Stimulated activated CD4-positive, alpha-beta T cell treated with anti-CD3 and anti-CD28 coated beads, Interleukin-15, amount 100 ng/mL, for 24 hours (primary cell): ENCODE measurements at places on chromosomes 4 and X.

- no peak for DNase-seq
Measured at GRCh38 chrX:110791071-110791470, 4.5 kb downstream of the CHRDL1 start.

DNA sequence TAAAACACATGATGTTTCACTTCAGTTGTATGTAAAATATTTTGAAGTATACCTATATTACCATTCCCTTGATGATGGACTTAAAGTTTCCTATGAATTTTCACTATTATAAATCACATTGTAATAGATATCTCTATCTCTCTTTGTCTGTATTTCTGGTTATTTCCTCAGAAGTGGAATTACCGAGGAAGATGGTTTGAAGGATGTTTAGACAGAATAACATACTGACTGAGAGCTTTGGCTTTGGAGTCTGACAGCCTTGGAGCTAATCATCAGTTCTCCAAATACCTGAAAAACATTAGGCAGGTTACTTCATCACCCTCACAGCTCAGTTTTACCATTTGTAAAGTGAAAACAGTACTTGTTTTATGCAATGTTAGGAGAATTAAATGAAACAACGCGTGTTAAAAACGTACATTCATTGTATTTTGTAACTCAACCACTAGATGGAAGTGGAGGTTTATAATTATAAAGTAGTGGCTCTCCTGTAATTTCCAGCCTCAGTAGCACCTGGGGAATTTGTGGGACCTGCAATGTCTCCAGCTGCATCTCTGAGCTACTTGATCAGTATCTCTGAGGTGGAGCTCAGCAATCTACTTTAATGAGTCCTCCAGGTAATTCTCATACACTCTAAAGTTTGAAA lies 14.3 kb downstream of the JCHAIN start:
- no peak for DNase-seq

DNA sequence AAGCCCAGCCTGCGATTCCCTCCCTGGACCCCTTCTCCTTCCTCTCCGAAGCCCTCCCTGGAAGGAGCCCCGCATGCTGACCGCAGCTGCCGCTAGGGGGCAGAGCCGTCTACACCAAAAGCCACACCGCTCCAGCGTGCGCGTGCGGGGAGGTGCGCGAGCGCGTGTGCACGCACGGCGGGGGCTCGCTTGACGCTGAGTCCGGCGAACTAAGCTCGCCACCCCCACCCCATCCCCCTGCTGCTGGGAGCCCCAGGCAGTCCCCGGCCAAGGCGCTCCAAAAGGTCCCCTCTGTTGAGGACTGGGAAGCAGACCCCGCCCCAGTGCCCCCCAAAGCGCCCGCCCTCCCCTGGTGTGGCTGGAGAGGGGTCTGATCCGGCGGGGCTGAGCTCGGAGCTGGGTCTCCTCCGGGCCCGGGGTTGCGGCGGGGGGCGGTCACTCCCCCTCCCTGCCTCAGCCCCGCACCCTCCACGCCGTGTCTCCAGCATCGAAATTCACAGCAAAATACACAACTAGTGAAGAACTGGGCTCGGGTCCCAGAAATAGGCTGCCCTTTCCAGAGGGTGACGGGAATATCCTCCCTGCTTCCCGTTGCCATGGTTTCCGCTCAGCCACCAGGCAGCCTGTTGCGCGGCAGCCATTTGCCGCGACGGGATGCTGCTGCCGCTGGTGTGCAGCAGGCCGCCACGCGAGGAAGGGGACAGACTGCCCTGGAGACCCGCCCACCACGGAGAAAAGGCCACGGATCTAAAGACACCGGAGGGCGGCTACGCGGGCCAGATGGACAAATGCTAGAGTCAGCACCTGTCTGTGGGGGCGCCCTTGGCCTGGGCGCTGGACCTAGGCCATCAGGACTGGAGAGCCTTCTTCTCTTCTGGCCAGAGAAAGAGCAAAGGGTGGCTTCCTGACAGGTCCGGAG lies 11.2 kb upstream of the CCNQ start:
- peak; percentile 83 for DNase-seq

GRCh38 chr4:56651056-56651350 lies 30.1 kb downstream of the HOPX start:
- peak; percentile 18 for DNase-seq

GRCh38 chr4:147682755-147683154 lies 1.2 kb downstream of the PRMT9 start:
- no peak for DNase-seq

DNA sequence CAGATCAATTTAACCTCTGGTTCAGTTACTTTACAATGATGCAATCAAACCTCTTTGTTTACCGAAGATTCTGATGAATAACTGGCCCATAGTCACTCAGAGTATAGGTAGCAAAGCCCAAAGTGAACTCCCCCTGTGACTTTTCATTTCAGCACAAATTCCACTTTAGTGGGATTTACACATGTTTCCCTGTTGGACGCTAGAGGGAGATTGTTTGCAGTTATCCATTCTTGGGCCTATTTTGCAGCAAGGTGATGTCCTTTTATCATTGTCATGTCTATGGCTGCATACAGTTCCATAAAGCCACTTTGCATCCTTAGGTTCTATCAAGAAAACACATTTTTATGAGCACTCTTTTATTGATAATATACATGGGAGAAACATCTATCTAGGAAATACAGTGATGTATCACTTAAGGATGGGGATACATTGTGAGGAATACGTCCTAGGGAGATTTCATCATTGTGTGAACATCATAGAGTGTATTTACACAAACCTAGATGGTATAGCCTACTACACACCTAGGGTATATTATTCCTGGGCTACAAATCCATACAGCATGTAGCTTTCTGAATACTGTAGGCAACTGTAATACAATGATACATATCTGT lies 14.5 kb upstream of the DKK2 start:
- DNase-seq = no peak

DNA sequence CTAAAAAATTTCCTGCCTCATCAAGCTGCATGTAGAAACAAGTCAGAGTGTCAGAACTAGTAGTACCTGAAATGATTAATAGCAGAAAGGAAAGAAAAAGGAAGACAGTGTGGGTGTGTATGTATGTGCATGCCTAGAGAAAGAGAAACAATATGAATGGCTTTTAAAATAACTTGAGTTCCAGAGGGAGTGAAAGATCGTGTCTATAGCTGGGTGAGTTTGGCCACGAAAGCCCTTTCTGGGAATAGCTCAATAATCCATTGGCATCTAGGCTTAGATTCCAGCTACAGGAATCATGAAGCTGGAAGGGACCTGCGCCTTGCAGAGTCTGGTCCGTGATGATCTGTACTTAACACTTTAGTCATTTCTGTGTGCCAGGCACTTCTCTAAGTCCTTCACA lies 195.6 kb downstream of the RAPGEF2 start:
- DNase-seq = no peak

- DNase-seq = no peak
Measured at GRCh38 chr4:80705311-80705710, 325.2 kb upstream of the BMP3 start.

GRCh38 chrX:50814701-50815100 lies 707 bp upstream of the SHROOM4 start:
- DNase-seq = no peak

DNA sequence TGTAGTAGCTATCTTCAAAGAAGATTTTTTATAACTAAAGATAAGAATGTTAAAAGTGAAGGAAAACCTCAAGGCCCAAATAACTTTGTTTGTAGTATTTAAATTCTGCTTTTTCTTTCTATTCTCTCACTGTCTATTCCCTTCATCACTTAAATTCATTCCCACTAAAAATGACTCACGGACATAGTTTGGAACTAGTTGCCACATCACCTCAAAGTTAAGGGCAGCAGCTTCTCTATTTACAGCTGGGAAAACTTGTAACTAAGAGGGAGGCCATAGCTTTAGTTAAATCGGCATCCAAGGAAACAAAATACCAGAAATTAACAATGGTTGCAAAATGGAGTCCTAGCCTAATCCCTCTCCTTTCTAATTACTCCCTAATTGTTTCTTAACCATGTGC lies 325.4 kb upstream of the MAGEB2 start:
- DNase-seq = no peak

GRCh38 chr4:8586671-8587468 lies 5.7 kb upstream of the CPZ start:
- no peak for DNase-seq

DNA sequence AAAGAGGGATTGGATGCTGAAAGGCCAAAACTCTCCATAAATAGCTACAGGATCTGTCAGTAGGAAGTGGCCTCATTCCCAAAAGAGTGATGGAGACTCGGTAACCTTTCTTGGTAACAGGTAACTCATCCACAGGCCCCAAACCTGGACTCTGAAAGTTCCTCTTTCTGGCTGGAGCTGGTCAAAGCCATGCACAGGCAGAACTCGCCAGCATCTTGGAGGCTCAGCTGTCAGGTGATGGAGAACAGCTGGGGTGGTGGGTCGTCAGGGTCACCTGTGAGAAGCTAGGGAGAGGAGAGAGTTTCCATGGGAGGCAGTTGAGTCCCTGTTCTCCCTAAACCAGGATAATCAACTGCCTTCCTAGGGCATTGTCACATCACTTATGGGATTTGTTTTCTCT lies 354.3 kb upstream of the GATB start:
- no peak for DNase-seq

GRCh38 chrX:70468709-70469108 lies 24.1 kb downstream of the DLG3 start:
- DNase-seq = no peak

GRCh38 chrX:153921511-153922446 lies 4.3 kb downstream of the ARHGAP4 start:
- DNase-seq = no peak

GRCh38 chrX:63514569-63515080 lies 163.5 kb upstream of the SPIN4 start:
- DNase-seq = no peak

GRCh38 chrX:20947411-20947912 lies 426.8 kb upstream of the CNKSR2 start:
- DNase-seq = no peak

- peak; percentile 58 for DNase-seq
Measured at GRCh38 chr4:38177641-38178391, 217.6 kb downstream of the PTTG2 start.

DNA sequence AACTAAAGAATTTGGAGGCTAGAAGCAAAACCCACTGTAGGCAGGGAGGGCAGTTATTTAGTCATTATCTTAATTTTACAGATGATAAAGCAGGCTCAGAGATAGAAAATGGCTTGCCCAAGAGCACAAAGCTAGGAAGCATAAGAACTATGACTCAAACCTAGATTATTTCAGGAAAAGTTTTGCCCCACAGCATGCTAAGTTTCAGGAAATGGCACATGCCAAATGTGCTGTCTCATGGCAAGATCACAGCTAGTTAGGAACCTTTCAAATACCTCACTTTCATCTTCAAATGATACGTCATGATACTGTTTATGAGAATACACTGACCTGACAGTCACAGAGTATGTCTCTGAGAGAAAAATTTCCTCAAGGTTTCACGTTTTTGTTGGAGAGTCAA lies 78.5 kb upstream of the SPANXC start:
- no peak for DNase-seq

DNA sequence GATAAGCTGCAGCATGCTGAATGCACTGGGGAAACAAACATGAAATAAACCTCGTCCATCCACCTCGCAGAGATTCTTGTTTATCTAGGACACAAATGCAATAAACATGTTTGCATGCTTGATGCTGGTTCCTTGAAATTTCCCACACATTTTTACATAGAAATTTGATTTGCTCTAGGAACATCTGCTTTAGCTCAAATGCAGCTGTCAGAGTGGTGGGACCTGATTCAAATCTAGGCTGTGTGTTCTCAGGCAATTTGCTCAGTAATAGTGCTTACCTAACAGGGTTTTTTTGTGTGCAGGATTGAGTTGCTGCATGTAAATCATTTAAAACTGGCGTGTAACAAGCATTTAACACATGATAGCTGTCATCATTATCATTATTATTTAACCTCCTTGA lies 293.1 kb downstream of the QDPR start:
- no peak for DNase-seq

- no peak for DNase-seq
Measured at GRCh38 chr4:184950926-184951325, 67.4 kb upstream of the HELT start.

GRCh38 chrX:52353838-52354237 lies 15.0 kb upstream of the XAGE2 start:
- DNase-seq = no peak

- peak; percentile 9 for DNase-seq
Measured at GRCh38 chrX:20066968-20067708, 49.6 kb downstream of the MAP7D2 start.

DNA sequence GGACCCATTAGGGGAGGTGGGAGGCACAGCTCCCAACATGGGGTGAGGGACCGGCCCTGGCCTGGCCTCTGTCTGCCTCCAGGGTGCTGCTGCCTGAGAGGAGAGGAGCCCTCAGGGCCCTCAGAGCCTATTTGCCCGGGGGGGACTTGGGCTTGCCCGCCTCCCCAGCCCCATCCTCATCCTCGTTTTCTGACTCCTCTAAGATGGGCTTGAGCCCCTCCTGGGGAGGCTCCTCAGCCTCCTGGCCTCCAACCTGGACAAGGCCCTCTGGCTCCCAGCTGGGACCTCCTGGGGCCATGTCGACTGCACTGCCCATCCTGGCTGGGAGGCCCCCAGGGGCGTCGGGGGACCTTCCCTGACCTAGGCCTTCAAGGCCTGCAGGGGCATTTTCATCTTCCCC lies 2.8 kb downstream of the PNMA6F start:
- DNase-seq = no peak

DNA sequence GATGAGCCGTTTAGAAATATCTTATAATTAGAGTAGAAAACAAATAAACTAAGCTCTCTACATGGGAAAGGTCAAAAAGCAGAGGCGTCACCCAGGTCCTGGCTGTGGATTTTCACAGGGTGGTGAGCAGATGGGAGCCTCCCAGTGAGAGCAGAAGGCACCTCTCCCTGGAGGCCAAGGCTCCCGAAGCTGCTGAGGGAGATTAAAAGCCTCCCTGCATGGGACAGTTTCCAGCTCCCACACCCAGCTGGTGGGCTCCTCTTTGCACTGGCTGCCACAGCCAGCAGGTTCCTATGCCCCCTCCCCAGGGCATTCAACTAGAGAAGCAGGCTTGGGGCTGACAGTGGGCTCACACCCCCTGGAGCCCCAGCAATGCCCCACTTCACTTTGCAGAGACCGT lies 55.2 kb upstream of the TBC1D9 start:
- DNase-seq = no peak

DNA sequence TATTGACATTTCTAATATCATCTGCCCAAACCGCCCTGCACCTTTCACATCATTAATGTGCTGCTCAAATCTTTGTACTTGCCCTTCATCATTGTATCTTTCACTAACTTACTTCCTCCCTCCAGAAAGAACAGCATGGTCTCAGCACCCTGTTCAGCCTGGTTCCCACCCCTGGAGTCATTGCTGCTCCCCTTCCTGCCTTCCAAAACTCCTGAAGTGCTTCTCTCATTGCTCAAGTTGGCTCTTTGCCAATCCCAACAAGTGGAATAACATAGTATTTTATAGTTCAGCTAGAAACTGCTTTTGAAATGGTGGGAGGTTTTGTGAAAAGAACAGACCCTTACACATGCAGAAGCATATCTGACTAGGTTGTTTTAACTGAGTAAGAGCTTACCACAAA lies 14.0 kb upstream of the TTC29 start:
- DNase-seq = no peak

DNA sequence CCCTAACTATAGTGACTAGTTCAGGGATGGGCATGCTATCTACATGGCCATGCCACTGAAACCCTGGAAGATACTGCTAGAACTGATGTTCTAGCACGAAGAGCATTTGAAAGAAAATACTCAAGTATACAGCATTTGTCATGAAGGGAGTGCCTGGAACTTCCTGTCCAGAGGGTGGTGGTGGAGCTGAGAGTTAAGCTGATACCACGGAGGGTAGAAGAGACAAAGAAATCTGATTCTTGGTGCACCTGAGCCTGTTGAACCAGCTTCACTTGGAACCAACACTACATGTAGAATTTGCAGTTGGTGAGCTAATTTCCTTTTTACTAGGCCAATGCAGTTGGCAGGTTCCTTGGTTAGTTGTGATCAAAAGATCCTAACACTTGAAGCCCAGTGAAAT lies 116.4 kb downstream of the CCNG2 start:
- DNase-seq = no peak
